ENCODE measurements at places on chromosomes 13 and 19.

DNA sequence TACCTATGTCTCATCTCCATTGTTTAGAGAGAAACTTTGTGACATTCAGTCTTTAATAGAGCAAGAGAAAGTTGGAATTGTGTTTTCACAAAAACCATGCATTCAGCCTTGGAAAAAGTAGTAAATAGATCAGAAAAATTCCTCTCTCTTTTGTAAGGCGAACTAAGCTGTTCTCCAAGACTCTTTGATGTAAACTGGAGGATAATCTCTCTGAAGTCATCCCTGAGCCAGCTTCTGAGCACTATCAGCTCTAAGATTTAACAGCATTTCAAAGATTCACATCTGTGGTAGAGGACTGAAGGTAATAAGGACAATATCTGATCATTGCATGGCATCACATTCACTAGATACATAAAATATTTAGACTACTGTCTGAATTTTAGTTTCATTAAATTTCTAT lies 904.6 kb upstream of the ATXN8OS start:
- no peak for DNase-seq

DNA sequence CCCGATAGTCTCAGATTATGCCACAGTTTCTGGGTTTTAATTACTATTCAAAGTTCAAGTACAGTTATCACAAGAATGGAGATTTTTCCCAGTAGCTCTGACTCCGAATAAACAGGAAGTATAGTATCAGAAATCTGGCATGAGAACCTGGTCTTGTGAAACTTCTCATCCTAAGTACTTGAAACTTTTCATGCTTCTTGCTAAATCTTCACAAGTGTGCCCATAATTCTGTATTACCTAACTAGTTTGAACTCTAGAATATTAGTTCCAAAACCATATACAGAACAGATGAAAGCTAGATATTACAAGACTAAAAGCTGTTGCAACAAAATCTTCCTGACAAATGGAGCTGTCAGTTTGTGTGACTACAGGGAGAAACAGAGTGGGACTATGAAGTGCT lies 70.5 kb upstream of the CSNK1A1L start:
- DNase-seq = no peak

DNA sequence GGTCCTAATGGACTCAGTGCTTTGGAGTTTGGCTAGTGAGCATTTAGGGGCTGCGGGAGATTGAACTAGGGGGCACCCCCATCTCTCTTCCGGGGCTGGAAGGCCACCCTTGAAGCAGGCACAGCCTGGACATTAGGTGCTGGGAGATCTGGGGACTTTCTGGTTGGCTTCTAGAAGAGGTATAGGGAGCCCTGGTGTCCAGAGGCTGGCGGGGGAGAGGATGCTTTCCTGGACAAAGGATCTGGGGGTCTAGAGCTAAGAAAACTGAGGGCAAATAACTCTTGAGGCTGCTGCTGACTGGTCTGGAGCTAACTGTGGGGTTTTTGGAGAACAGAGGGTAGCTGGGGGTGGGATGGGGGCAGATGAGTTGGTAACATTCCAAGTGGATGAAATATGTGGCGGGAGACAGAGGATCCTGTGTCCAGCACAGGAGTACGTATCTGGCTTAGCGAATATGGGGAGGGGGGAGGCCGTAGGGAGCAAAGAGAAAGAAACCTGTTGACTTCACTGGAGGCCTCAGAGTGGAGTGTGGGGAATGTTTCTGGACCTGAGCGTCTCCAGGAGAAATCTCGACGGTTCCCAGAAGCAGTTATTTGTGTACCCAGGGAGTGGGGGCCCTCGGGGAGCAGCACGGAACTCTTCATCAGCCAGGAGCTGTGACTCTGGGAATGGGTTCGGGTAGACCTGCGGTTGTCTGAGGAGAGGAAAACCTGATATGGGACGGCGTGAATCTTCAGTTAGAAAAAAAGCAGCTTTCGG lies 1.4 kb downstream of the HNRNPUL1 start:
- DNase-seq = no peak

- no peak for DNase-seq
Measured at GRCh38 chr19:54345938-54346386, 7.0 kb upstream of the LILRA4 start.

GRCh38 chr13:20363172-20363571 lies 131.1 kb upstream of the GJB6 start:
- DNase-seq = no peak

- no peak for DNase-seq
Measured at GRCh38 chr13:78465250-78465649, 138.1 kb downstream of the POU4F1 start.

DNA sequence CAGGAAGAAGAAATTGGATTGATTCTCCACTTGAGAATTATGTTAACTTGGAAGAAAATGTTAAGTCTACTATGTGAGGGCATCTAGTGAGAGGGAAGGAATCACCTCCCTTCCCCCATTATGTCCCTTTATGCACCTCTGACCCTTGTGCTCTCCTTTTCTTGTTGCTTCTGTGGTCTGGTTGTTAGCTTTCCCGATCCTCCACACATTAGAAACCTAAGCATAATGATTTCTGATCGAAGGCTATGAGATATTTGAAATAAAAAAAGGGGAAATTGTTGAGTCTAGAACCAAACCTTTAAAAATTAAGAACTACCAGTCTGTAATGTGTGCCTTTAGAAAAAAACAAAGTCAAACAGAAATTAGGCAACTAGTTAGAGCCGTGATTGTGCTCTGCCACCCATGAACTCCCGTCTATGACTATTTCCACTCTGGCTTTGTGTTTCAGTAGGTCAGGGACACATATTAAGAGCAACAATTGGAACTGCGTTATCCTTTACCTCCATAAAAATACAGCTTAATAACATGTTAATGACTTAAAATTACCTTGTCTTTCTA lies 463 bp upstream of the GPC6 start:
- no peak for DNase-seq

DNA sequence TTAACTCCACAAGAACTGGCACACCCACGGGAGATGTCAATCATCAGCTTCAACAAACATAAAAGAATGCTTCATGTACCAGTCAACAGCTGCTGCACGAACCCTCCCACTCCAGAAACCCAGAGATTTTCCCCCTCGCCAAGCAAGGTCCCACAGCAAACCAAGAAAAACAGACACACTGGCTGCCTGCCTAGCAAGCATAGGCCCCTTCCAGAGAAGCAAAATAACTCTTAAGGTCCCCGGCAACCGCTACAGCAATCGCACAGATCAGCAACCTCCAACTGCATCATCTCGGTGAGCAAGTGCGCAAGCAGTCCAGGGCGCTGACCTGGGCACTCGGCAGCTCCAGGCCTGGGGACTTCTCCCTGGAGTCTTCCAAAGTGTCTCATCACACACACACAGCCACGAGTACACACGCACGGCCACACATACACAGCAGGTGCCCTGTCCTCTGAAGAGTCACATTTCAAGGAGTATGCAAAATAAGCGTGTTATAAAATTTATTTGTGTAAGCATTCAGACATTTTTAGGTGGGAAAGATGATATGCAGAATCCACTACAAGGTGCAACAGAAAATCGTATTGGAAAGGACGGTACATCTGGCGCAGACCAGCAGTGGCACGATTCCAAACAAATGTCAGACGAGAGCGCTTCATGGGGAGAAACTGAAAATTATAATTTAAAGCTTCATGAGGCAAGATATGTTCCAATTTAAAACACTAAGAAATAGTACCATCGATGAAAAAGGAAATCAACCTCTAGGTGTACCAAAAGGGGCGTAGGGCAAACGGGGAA lies 125.0 kb downstream of the STK24 start:
- no peak for DNase-seq
